ENCODE measurements at places on chromosomes 1 and 21.

DNA sequence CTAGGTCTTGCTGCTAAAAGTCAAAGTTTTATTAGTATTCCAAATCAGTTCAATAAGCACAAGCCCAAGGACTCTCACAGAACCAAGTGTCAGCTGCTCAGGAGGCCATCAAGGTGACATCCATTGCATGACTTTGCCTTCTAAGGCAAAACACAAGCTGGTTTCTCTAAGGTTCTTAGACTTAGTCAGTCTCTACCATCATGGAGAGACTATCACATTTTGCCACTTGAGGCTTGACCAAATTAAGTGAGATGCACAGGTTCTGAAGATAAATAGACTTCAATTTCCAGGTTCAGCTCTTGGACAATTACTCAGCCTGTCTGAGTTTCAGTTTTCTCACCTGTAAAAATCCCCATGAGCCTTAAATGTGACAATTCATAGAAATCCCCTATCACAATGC lies 29.0 kb downstream of the TRIT1 start:
- no peak for DNase-seq

DNA sequence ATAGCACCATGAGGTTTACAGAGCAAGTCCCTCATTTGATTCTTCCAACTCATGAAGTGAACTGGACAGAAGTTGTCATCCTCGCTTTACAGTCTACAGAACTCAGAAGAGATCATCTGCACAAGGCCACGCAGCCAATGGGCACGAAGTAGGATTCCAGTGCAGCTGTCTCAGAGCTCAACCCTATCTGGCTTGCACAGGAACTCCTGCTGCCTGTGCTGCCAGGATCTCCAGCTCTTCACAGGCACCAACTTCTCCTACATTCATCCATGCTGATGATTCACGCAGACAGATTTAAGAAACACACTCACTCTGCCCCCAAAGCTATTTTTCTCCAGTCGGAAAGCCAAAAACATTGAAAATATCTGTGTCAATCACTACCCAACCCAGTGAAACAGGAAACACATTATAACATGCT lies 157.0 kb downstream of the RERE start:
- no peak for DNase-seq

DNA sequence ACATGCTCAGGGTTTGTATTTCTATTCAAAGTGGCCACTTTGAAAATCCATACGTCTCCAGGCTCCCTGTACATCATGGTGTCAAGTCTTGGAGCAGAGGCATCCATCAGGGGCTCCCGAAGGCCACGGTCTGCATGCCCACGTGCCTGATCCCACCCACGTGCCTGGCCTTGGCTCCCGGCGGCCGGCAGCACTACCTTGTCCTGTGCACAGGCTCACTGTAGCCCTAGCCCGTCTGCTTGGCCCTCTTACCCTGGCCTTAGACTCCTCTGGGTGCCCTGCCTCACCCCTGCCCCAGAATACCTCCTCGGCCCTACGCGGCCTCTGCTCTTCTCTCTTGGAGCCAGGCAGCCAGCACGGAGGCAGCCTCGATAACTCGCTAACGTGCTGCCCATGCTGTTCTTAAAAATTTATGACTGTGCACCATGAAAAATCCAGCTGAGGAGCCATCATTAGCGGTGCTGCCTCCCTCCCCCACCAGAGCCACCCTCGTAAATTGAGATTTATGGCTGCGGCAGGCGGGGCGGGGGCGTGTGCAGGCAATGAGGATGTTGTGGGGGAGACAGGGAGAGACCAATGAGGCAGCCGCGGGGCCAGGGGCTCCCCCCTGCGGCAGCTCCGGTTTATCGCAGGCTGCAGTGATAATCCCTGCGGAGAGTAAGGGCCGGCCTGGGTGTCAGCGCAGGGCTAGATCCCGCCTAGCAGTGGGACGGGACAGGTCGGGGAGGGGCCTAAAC lies 24.6 kb downstream of the DMAP1 start:
- DNase-seq, result peak; percentile 82

DNA sequence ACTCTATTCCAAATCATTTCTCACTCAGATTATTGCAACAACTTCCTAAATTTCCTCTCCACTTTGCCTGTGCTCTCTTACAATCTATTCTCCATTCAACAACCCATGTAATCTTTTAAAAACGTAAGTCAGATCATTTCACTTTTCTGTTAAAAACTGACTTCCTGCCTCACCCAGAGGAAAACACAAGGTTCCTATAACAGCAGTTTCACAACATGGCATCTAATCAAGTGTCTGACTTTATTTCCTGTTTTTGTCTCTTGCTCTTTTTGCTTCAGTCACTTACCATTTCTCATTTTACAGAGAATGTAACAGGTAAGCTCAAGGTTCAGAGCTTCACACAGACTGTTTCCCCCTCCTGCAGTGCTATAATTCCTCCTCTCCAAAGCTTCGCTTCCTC lies 560.7 kb downstream of the LRRIQ3 start:
- DNase-seq, result no peak

- no peak for DNase-seq
Measured at GRCh38 chr1:235050911-235051360, 77.7 kb downstream of the TOMM20 start.
